ENCODE measurements at places on chromosomes 4 and X.

- no peak for DNase-seq
These were observed 99.9 kb downstream of the SLIT2 start for GRCh38 chr4:20351360-20352162.

GRCh38 chrX:21975812-21976211, 35.3 kb downstream of the SMS start:
- no peak for DNase-seq

GRCh38 chr4:107153228-107153627, 117.1 kb upstream of the DKK2 start:
- no peak for DNase-seq

DNA sequence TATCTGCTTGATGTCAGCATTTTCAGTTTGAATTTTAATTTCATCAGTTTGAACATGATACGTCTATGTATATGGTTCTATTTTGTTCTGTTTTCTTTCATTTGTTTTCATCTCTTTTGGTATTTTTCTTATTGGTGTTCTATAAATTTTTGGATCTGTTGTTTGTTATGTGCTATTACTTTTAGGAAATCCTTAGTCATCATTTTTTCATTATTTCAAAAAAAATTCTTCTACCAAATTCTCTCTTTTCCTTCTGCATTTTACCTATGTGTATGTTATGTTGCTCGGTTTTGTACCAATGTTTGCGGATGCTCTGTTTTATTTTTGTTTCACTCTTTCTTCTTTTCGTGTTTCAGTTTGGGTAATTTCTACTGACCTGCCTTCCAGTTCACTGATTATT, 32.8 kb downstream of the NPY2R start:
- DNase-seq, result no peak

- peak; percentile 46 for DNase-seq
These were observed 8.2 kb upstream of the ZRSR2 start for GRCh38 chrX:15781961-15782699.

- DNase-seq, result no peak
These were observed 58.0 kb downstream of the SLC2A9 start for GRCh38 chr4:9963328-9963727.

GRCh38 chrX:12378706-12379105, 240.4 kb downstream of the FRMPD4 start:
- DNase-seq, result no peak

DNA sequence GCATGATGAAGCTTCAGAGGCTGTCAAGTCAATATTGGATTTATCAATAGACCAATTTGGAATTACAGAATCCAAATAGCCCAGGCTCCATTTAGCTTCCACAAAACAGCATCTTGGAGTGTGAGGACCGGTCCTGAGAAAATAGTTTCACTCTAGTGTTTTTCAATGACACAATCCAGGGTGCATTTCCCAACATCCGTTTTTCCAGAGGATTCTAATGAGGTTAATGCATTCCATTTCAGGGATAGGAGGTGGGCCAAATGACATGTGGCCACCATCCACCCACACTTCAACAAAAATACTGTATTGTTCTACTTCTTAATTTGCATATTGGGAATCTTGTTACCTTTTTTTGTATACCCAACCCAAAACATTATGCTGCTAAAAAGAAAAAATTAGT, 229.8 kb upstream of the LDB2 start:
- DNase-seq, result no peak

- peak; percentile 46 for DNase-seq
These were observed 22.9 kb upstream of the G3BP2 start for GRCh38 chr4:75696071-75696470.

DNA sequence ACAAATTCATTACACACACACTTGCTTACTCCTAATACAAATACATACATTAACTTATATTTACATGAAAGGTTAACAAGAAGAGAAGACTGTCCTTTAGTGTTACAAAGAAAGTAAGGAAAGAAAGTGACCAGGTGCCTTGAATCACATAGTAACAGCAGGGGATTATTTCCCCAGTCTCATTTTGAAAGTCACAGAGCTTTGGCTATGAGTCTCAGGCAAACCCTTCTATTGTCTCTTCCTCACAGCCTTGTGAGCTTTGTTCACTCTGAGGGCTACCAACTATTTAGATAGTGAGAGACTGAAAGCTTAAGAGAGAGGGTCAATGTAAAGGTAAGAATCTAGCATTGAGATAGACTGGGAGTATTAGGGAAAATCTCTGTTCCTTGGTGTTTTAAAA, 161.6 kb downstream of the NPNT start:
- no peak for DNase-seq

GRCh38 chr4:15868111-15868510, 70.4 kb downstream of the FGFBP1 start:
- no peak for DNase-seq

- DNase-seq, result no peak
These were observed 7.3 kb upstream of the DAPP1 start for GRCh38 chr4:99809326-99809725.

DNA sequence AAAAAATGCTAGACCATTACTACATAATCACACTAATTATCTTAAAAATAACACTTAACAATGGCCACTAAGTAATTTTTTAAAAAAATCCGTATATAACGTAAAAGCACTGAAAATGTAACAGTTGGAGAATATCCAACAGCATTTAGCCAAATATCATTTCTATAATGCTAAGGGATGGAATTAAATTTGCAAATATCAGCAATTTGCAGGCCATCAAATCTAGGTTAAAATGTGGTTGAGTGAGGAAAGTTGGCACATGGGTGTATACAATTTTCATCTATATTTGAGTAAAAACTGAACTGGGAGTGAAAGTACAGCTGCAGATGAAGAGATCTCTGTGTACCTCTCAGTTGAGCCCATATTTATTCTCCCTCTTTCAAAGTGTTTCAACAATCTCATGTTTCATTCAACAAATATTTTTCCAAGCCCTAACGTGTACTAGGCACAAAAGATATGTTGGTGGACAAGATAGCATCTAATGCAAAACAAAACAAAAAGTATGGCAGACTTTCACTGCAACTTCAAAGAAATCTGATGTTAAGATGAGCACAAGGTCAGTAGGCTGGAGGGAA, 63.0 kb downstream of the MBNL3 start:
- no peak for DNase-seq

- DNase-seq, result no peak
These were observed 6.9 kb upstream of the TRPC3 start for GRCh38 chr4:121958777-121959176.

DNA sequence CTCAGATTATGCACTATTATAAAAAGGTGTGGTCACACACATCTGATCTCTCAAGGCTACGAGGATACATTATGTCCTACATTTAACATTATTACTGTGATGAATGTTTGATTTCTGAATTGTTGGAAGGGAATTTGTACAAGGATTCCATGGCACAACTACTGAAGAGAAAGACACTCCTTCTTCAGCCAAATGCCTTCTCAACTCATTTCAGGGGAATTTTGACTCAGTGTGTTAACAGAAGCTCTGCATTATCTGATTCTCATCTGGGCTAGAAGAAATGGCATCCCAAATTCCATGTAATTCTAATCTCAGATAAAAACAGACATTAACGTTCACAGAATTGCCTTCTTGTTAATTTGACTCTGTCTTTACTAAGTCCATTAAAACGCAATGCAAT, 477.7 kb downstream of the PDGFC start:
- DNase-seq, result no peak
